B cell (primary cell): ENCODE measurements at places on chromosomes 16 and 17. TPM values are rescaled to one million over a fixed set of nuclear protein-coding genes. Genes with fewer than 3 reads are reported as not detected.

Gene KCNJ18
- total RNA-seq: not detected in 2 replicates

DNA sequence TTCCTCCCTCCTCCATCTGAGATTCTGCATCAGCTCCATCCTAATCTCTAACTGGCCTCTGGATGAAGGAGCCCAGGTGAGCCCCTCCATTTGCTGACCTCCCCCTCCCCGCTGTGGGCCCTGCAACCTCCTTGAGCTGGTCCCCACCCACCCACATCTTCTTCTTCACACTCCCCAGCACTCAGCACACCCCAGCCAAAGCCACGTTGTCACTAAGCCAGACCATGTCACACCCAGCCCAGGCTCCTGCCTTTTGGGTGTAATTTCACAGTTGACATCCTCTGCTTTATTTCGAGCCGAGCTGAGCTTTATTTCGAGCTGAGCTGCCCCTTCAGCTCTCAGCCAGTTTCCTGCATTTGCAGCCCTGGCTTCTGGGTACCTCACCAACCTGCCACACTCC, 282.7 kb upstream of the TNRC6C start:
- H3K36me3 ChIP-seq: no peaks in the 10 kb centered on the region
- DNase-seq: no peak
- H3K27ac ChIP-seq: no peak overlapping the region
- H3K27me3 ChIP-seq: no peaks in the 10 kb centered on the region

GRCh38 chr17:40319651-40320540, 10.9 kb downstream of the RARA start:
- no peaks in the 10 kb centered on the region for H3K27me3 ChIP-seq
- peak overlapping the region; percentile 96 for H3K27ac ChIP-seq
- H3K36me3 ChIP-seq: no peaks in the 10 kb centered on the region
- H3K4me3 ChIP-seq: peak overlapping the region; percentile 93
- DNase-seq: peak; percentile 78

GRCh38 chr17:35668802-35669201, 62.6 kb upstream of the RASL10B start:
- no peaks in the 10 kb centered on the region for H3K4me1 ChIP-seq
- no peak overlapping the region for H3K4me3 ChIP-seq
- H3K27me3 ChIP-seq: no peaks in the 10 kb centered on the region
- DNase-seq: no peak
- no peak overlapping the region for H3K27ac ChIP-seq
